ENCODE measurements at places on chromosomes 16 and 17.

GRCh38 chr17:78965491-78965924 lies 14.2 kb downstream of the LGALS3BP start:
- DNase-seq: no peak

GRCh38 chr16:83968306-83968851 lies 335 bp downstream of the NECAB2 start:
- no peak for DNase-seq

DNA sequence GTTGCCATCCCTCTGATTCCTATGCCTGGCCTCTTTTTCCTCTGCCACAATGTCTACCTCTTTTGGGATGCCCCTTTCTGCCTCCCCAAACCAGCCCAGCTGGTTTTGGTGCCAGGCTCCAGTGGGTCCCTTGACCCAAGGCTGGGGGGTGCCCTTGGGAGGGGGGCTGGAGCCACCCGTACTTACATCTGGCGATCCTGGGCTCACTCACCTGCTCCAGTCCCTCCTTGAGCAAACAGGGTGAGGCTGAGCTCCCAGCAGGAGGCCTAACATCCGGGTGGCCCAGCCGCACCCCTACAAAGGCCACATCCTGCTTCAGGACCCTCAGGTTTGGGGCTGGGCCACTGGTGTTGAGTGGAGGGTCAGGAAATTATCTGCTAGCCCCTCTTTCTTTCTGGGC lies 1.2 kb downstream of the ERN2 start:
- DNase-seq: no peak

GRCh38 chr16:67542464-67542863 lies 13.8 kb downstream of the RIPOR1 start:
- peak; percentile 89 for DNase-seq

GRCh38 chr16:1538804-1539520 lies 5.5 kb downstream of the TMEM204 start:
- peak; percentile 48 for DNase-seq

DNA sequence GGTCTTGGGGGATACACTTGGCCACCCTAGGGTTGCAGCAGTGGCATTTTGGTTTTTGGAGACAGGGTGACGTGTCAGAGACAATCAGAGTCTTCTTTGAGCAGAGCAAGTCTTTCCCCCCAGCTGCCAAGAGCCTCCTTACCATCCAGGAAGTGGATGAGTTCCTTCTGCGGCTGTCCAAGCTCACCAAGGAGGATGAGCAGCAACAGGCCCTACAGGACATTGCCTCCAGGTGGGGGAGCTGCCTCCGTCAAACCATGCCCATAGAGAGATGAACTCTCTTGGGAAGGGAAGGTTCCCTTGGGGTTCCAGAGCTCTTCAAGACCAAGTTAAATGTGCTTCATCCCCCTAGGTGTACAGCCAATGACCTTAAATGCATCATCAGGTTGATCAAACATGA lies 11.3 kb downstream of the LIG3 start:
- no peak for DNase-seq

DNA sequence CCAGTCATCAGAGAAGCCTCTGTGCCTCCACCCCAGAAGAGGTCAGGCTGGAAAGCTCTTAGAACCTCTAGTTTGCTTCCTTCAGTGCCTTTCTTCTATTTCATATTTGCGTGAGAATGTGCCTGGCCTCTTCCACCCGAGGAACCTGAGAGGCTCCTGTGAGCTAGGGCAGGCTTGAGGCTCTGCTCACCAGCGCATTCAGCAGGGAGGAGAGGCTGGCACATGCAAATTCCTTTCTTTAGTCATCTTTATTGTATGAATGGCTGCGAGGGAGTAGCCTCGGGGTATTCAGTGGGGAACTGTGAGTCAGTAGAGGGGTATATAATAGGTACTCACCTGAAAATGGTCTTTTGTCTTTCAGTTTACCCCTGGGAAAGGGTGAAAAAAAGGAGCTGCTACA lies 268.3 kb downstream of the ABCC12 start:
- DNase-seq: no peak

DNA sequence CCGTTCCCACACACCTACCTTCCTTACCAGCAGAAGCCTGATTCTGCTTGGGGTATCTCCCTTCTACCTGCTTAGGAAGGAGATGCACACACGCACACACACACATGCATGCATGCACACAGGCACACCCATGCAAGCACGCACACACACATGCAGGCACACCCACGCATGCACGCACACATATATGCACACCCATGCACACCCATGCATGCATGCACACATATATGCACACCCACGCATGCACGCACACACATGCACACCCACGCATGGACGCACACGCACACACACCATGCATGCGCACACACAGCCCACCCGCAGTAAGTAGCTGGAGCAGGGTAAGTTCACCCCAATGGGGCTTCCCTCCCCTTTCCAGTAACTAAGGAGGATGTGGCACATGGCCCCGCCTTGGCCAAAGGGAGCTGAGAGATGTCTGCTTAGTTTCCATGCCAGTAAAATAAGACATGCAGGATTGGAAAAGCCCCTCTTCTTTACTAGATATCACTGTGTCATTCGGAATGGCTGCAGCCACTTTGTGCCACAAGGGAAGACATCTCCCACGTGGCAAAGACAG lies 33.7 kb downstream of the ADCY9 start:
- DNase-seq: no peak

GRCh38 chr17:32256012-32256700 lies 9.5 kb upstream of the RHBDL3 start:
- no peak for DNase-seq

- no peak for DNase-seq
Observed at GRCh38 chr16:64738321-64738960, 383.4 kb downstream of the CDH11 start.

DNA sequence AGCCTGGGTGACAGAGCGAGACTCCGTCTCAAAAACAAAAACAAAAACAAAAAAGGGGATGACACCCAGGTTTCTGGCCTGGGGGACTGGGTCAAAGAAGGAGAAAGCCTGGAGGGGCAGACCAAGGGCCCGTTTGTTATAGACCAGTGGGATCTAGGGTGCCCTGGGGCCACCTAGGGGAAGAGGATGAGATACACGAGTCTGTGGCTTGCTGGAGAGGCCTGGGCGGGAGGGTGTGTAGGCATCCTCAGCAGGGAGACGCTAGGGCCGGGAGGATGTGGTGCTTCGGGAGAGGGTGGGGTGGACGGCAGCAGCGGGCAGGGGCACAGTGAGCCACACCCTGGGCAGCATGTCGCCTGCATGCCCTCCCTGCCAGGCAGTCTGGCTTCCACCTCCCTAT lies 17.1 kb upstream of the CRK start:
- DNase-seq: no peak

DNA sequence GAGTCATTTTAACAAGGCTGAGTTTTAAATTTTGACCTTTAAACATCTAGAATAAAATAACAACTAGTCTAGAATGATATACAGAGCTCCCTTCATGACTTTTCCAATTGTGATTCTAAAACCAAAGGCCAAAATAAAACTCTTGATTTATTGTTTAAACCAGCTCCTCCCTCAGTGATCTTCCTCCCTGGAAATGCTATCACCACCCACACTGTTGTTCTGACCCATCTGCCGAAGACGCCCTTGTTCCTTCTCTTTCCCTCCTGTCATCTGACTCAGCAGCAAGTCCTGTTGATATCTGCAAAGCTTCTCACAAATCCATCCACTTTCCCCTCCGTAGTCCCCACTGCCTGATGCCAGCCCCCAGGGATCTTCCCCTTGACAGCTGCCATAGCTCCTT lies 231.6 kb upstream of the DYNLRB2 start:
- no peak for DNase-seq

- no peak for DNase-seq
Observed at GRCh38 chr17:42917236-42917603, 16.6 kb downstream of the G6PC1 start.

GRCh38 chr17:70989280-70989679 lies 819.9 kb downstream of the KCNJ2 start:
- no peak for DNase-seq

- DNase-seq: peak; percentile 96
Observed at GRCh38 chr17:76141212-76142038, at the start of gene FOXJ1. TSS of gene FOXJ1 (minus strand) at chr17:76141245. CDS start at chr17:76140395, 850 bp downstream.

DNA sequence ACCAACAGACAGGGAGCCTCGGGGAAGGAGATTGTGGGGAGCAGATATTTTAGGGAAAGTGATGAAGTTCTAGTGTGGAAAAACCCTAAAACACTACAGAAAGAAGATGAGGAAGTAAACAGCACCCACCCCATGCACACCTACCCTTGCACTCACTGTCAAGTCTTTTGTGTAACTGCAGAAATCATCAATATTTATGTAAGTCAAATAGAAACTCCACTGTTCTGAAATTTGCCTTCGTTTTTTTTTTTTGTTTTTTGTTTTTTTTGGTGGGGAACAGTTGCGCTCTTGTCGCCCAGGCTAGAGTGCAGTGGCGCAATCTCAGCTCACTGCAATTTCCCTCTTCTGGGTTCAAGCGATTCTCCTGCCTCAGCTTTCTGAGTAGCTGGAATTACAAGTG lies 273.4 kb downstream of the CPPED1 start:
- DNase-seq: no peak

DNA sequence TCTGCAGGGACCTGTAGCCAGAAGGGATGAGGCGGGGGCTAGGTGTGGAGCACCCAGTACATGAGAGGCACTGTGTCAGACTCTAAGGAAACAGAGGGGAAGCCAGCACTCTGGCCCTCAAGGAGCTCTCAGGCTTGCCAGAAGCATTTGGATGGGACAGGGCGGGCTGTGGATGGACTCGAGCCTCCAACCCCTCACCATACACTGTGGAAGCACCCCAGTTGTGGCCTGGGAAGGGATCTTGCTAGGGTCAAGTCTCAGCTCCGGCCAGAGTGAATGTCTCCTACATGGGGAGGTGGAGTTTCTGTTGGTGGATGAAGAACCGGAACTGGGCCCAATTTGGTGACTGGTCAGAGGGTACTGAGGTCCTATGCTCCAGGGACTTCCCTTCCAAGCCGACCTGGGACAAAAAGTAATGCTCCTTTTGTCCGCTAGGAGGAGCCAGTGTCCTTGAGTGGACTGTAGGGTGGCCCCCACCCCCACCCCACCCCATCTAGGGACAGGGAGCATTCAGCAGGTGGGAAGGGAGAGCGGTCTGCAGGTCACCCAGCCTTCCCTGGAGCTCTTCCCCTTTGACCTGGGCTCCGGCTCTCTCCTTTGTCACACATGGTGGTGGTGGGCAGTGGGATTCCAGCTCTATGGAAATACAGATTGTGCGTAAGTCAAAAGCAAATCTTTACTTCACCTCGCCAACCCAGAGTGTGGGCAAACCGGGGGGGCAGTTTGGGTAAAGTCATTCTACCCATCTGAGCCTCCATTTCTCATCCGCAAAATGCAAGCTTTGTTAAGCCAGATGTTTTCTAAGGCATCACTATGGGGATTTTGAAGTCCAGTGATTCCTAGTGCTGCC lies 20.4 kb upstream of the PHB1 start:
- DNase-seq: peak; percentile 24

GRCh38 chr17:17495536-17496188 lies 533 bp downstream of the RASD1 start:
- DNase-seq: no peak

DNA sequence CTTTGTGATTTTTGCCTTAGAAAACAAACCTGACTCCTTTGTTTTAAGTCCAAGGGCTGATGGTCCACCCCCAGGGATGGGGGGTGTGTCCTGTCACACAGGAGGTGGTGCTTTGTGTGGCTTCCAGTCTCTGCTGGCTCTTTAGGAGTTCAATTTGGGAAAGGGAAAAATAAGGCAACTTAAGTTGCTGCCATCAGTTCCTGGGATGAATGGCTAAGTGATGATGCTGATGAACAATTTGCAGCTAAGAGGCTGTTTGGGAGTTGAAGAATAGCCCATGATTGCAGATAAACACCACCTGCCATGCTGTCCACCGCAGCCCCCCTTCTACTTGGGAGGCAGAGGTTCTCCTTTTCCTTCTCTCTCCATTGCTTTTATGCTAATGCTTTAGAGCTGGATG lies 40.2 kb downstream of the ARL4D start:
- DNase-seq: no peak

DNA sequence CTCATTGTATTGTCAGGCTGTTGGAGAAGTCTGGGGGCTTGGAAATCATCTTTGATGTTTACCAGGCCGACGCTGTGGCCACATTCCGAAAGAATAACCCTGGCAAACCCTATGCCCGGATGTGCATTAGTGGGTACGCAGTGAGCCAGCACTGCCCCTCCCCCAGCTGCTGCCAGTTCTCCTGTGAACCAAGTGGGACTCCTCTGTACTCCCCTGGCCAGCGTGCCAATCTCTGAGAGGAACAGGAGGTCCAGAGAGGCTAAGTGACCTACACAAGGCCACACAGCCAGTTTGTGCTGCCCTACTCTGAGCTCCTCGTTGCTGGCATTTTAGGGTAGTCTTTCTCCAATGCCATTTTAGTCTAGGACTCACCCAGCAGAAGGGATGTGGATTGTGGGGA lies 1.9 kb upstream of the LLGL2 start:
- no peak for DNase-seq

DNA sequence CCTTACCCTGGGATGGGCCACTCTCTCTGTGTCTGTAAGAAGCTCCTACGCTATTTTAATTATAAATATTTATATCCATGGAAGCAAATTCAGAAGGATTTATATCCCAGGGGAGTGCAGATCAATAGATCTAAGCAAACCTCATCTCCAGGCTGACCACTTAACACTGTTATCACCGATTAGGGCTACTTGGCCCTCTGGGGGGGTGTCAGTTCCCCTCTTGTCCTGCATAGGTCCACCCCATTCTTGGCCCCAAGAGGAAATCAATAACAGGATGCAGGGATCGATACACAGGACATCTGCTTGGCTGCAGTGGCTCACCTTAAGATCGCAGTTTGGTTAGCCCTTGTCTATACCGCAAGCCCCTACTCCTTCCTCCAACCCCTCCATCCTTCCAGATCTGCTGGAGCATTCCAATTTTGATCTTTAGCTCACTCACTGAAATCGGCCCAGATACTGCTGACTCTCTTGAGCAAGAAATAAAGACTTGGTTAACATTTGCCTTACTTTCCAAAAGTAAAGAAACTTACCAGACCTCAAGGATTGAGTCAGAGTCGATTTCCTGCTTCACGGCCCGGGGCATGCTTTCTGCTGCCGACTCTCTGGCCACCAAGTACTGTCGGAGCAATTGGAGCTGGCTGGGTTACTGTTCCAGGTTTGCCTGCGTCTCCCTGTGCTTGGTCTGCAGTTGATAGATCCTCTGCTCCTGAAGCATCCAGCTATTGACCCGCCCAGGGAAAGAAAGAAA lies 112.3 kb upstream of the PMFBP1 start:
- DNase-seq: no peak

- DNase-seq: no peak
Observed at GRCh38 chr17:51869387-51869786, 289.1 kb downstream of the CA10 start.

- DNase-seq: peak; percentile 43
Observed at GRCh38 chr17:3766779-3767178, 34.2 kb downstream of the ITGAE start.

DNA sequence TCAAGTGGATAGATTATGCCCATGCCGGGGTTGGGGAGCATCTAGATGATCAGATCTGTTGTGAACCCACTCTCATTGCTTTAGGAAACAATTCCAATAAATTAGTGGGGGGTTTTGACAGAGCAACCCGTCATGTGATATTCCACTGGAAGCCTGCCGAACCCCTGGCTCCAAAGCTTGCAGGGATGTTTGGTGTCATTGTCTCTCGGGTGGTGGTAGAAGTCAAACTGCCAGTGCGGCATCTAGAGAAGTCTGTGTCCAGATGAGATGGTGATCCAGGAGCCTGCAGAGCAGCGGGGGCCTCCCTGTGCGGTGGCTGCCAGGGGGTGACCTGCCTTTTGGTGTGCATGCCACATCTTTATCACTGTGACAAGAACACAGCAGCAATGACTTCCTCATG lies 91.7 kb downstream of the SHISA6 start:
- no peak for DNase-seq

- no peak for DNase-seq
Observed at GRCh38 chr17:18262641-18263040, 2.2 kb downstream of the MIEF2 start.

- no peak for DNase-seq
Observed at GRCh38 chr16:31487071-31487719, 4.3 kb downstream of the SLC5A2 start.
